ENCODE measurements at places on chromosomes 6 and 20.

- DNase-seq: no peak
Observed at GRCh38 chr6:157343732-157344131, 20.4 kb upstream of the TMEM242 start.

GRCh38 chr6:150894191-150894744 lies 28.8 kb downstream of the MTHFD1L start:
- DNase-seq: no peak

DNA sequence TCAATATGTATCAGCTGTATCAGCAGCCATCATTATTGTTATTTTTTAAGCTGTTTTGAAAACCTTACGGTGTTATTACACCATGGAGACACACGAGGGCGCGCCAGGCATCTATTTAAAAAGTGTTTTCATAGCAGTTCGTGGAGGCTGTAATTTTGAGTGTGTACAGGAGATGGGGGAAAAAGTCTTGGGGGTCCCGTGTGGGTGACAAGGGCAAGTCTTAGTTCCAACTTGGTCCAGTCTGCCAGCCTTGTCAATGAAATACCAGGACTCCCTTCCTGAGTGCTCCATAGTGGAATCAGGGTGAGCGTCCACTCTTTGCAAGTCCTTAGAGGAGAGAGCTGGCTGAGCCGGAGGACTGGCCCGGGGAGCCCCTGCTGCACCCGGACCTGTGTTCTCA lies 43.3 kb downstream of the SLC2A10 start:
- no peak for DNase-seq

- DNase-seq: no peak
Observed at GRCh38 chr20:59813948-59814839, 119.2 kb downstream of the SYCP2 start.

- no peak for DNase-seq
Observed at GRCh38 chr20:60258255-60258863, 300.1 kb downstream of the CDH26 start.

- DNase-seq: no peak
Observed at GRCh38 chr6:147530132-147531060, 21.9 kb downstream of the SAMD5 start.

- DNase-seq: no peak
Observed at GRCh38 chr20:46701057-46701456, 8.4 kb upstream of the SLC2A10 start.

- DNase-seq: no peak
Observed at GRCh38 chr6:69494595-69494994, 302.2 kb downstream of the LMBRD1 start.

Data from central memory CD8-positive, alpha-beta T cell (primary cell).